ENCODE measurements at places on chromosomes 13 and 19.
A peak's percentile ranks its signal among the peaks of the same experiment; 100 is the strongest.

DNA sequence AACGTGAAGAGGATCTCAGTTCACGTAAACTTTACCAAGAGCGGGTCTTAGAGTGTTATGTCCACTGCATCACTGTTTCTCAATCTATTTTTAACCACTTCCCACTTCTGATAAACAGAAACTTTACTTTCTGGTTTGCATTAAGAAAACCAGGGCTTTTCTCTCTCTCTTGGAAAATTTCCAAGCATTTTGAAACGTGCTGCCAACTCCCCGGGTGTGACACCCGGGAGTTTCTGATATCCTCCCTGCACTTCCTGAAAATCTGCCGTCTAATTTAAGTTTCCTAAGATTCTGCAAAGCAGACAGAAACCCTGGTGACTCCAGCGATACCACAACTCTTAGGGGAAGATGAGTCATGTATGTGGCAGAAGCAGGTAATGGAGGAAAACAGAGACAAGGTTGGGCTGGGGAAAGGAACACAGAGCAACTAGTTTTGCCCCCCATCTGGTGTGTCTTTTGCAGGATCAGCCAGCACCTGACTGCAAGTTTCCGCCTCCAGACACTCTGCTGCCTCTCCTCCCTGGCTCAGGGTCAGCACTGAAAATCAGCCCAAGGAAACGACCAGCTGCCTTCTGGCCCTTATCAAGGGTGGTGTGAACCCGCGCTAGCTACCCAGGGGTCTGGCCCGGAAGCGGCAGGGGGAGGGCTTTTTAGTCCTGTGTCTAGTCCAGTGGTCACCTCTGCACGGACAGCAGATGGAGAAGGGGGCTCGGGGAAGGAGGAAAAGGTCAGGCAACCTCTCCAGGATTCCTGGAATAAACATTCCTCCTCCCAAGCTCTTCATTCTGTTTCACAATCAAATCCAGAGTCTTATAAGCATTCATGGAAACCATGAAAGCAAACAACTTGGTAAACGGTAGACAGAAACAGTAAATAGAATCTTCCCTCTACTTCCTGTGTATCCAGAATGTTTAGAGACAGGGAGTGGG lies 11.3 kb upstream of the FFAR2 start:
- peak; percentile 10 for DNase-seq

- DNase-seq = no peak
These were observed 4.7 kb upstream of the PRMT1 start for GRCh38 chr19:49672131-49672919.

GRCh38 chr19:46023311-46023779 lies 492 bp upstream of the PGLYRP1 start:
- no peak for DNase-seq

DNA sequence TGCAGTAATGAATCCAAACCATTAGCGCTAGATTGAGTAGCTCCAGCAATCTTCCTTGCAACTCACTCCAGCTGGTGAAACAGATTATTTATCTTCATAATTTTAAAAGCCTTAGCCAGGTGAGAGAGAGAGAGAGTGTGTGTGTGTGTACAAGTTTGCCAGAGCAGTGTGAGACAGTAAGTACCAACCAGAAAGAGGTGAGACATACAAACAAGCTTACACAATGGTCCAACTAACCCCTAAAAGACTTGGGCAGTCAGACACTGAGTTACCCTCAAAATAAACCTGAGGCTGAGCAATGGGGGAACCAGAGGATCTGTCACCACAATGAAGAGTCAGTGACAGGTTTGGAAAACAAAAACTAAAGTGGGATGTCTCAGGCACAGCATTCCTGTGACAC lies 8.1 kb upstream of the THSD1 start:
- DNase-seq = no peak

DNA sequence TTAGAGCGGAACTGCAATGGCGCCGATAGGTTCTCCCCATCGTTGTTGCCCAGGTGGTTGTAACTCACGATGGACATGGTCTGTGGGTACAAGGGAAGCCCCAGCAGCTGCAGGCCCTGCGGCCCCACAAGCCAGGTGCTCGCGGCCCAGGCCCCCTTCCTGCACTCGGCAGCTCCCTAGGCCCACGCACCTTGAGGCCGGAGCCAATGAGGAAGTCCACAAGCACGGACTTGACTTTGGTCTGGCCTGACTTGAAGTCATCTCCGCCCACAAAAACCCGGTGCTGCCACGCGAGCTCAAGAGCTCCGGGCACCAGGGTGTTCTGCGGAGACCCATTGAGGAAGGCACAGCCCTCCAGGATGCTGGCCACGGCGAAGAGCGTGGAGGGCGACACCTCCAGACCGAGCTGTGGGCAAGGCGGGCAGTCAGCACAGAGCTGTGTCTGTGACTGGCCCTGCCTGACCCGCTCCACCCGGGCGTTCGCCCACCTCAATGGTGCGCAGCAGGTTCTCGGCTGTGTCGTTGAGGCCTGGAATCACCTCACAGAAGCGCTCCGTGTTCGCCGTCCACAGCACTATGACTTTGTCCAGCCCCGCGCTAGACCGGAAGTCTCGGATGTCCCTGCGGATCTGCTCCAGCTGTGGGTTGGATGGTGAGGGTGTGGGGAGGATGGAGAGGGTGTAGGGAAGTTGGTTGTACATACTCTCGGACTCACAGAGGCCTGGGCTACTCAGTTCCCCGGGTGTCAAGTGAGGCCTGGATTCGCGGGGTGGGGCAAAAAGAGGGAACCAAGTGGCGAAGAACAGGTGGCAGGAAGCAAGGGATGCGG lies 1.9 kb downstream of the ISYNA1 start:
- DNase-seq = no peak

DNA sequence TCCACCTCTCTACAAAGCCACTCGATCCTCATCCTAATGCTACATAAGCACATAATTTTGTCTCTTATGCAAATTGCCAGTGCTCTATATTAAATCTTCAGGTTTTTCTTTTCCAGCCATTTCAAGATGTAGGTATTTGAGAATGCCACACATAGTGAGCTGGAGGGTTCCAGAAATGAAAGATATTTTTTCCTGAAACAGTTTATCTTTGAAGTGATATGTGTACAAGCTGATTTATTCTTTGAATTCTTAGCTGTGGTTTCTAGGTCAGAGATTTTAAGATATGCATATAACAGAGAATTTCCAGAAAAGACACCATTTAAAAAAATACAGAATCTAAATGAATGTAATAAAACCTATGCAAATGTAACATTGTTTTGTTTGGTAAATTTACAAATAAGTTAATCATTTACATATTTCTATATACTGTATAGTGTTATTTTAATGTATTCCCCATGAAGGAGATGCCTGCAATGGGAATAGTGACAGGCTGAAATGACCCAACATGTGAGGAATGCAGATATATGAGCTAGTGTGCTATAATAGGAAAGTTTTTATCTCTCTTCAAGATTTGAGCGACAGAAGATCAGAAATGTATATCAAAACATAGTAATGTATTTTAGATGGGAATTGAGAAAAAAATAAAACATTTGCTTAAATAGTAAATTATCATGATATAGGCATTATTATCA lies 570.2 kb downstream of the SLITRK1 start:
- no peak for DNase-seq

- DNase-seq = no peak
These were observed 16.1 kb upstream of the TNFSF14 start for GRCh38 chr19:6685962-6686627.

DNA sequence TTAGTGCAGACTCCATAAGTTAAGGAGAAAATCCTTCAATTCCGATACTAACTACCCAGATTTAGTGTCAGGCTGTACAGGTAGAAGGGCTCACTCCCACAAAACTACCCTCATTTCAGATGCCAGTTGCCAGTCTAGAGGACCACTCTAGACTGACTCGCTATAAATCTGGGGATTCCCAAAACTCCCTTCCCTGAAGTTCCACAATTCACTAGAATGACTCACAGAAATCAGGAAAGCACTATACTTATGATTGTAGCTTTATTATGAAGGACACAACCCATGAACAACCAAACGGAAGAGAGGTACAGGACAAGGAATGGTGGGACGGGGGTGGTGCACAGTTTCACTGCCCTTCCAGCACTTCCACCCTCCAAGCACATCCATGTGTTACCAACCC lies 321.2 kb downstream of the DIAPH3 start:
- DNase-seq = no peak
